NCI-H2107 (cell line): ENCODE measurements at places on chromosomes 2 and 18.

DNA sequence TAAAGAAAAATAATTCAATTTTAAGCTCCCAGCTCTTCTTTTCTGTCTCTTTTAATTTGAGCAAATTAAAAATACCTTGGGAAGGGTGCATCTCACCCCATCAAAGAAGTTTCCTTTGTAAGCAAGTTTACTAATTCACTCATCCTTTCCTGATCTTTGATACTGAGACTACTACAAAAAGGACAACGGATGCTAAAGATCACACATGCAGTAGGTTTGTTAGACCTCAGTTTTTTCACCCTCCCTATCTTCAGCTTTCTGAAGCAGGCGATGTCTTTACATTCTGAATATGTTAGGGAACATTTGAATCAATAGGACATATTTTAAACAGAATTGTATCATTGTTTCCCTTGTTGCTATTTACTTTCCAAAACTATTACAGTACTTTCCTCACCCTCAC, 6.0 kb upstream of the HNRNPLL start:
- DNase-seq: no peak

GRCh38 chr2:219430633-219431615, 3.7 kb upstream of the SPEG start:
- DNase-seq: no peak

GRCh38 chr2:153963256-153963655, 91.5 kb downstream of the GALNT13 start:
- no peak for DNase-seq

GRCh38 chr2:173049831-173050230, 25.8 kb upstream of the MAP3K20 start:
- DNase-seq: no peak

DNA sequence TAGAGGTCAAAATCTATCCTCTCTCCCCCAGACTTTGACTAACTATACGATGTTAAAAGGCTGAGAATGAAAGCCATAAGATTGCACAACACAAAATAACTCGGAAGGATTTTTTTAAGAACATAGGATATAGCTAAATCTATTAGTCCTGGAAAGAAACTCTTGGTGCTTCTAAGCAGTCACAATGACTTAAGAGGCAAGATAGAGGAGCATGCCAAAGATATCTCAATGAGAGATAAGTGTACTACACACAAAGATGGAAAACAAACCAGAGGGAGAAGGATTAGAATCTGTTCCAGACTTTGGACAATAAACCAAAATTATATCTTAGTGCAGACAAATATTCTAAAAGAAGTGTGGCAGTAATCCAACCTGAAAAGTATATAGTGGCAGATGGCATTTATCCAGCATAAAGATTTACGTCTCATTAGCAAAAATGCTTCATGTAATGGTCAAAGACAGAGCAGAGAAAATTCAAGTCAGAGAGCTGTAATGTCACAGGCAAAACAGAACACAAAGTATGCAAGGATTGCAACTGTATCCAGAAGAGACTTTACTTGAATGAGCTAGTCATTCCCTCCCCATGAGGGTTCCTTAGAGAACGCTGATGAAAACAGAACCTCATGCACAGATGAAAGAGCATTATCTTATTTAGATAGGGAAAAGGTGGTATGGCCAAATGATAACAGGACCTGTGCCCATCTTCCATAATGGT, 28.8 kb upstream of the EVA1A start:
- no peak for DNase-seq

DNA sequence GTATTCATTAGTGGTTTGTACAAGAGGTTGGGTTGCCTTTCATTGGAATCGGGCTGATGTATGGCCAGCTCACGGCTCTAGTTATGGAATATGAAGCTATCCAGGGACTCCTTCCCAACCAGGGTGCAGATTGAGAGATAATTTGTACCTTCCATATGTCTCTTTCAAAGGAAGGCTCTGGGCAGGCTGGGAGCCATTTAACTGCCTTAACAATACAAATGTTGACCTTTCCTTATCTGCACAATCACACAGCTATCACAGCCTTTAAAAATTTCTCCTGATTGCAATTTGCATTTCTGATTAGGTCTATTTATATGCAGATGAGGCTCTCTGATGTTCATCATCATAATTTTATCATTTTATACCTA, 58.7 kb downstream of the MYO3B start:
- DNase-seq: no peak

DNA sequence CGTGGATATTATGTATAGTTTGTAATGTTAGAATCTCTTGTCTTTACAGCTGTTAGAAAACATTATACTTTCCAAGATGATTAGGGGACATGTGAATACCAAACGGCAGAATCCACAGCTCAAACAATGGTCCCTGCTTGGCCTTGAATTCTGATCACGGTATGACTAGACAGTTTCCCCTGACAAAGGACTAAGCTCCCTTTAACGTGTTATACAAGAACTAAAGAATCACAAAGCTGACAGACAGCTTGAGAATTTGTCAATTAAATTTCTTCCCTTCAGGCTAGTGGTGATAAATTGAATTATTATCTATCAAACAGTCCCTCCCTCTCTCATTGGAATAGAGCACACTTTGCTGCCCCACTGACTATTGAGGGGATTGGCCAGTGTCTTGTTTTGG, 359.2 kb upstream of the ID2 start:
- DNase-seq: no peak

DNA sequence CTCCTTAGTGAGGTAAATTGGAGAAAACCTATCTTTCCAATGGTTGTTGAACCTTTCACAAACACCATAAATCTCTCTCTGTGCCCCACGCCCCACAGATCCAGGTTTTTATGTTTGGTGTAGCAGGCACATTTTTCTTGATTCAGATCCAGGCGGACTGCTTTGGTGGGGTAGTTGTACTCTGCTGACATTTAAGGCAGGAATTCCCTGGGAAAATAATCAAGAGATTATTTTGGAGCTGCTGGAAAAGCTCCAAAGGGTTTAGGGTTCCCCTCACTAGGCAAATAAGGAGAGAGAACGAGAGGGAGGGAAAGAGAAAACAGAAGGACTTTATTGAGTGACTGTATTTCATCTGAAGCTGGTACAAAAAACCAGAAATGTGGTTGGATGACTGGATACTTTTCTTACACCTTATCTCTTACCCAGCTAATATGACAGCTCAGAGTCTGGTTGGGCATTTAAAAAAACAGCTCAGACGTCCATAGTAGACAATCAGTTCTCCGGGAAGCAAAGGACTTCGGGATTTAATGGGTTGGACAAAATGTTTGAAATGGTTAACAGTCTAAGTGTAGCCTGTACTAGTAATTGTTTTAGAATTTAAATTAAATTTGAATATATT, 3.6 kb upstream of the AQP4 start:
- DNase-seq: no peak

- no peak for DNase-seq
These were observed 72.5 kb downstream of the GPR39 start for GRCh38 chr2:132489150-132489549.

- DNase-seq: no peak
These were observed 66.9 kb downstream of the ACVR1 start for GRCh38 chr2:157809212-157809611.

- no peak for DNase-seq
These were observed 39.4 kb downstream of the BMP10 start for GRCh38 chr2:68831686-68832232.

DNA sequence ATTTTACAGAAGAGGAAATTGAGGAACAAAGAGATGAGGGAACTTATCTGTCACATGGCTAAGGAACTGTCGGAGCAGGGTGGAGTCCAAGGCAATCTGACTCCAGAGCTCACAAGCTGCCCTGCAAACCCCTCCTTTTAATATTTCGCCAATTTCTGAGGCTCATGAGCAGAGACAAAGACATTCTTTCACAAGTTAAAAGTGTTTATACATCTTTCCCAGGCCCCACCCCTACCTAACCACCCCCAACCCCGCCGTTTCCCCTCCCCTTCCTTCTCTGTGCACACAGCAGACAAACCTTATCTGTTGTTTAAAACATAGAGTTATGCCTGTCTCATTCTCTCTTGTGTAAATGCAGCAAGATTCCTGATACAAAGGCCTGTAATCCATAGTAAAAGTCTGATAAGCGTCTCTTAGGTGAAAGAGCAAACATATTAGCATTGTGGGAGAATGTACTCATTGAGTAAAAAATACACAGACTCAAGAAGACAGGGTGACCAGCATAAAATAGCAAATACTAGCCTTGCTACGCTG, 44.3 kb downstream of the EPHA4 start:
- DNase-seq: no peak

DNA sequence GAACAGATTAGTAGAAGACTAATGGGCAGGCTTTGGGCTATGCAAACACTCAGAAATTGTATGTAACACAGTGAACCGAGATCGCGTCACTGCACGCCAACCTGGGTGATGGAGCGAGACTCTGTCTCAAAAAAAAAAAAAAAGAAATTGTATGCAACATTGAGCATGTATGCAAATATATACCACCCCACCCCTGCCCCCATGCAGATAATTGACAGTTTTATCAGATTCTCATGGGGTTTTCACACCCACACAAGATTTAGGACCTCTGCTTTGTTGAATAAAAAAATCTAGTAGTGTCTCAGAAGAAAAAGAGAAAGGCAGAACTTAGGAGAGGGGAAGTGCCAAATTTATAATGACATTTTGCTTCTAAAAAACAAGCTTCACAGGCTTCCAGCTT, 131.6 kb upstream of the FN1 start:
- DNase-seq: no peak

DNA sequence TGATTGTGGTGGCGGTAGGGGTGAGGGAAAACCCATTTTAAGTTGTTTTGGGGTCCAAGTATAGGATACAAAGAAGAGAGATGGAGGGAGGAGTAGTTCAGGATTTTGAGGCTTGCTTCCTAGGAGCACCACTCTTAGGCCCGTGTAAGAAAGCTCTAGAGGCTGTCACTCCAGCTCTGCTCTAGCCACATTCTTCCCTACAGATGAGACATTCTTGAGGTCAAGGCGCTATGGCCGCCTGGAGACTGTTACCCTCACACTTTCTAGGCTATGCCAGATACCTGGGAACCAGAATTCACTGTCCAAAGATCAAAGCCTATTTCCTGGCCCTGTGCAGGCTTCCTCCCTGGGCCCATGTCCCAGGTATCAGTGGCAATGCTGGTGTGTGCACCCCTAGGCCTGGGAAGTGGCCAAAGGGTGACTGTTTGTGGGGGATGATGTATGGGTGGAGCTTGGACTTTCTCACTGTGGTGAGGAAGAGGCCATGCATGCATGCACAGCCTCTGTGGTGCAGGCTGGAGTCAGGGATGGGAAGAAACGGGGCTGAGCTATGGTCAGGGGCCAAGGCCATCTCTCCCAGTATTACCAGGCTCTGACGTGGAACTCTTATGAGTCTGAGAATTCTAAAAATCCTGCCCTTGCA, 7.0 kb upstream of the TTL start:
- DNase-seq: no peak

GRCh38 chr2:156483741-156484173, 47.6 kb downstream of the GPD2 start:
- no peak for DNase-seq

GRCh38 chr2:148534416-148535204, 109.9 kb upstream of the EPC2 start:
- DNase-seq: no peak

DNA sequence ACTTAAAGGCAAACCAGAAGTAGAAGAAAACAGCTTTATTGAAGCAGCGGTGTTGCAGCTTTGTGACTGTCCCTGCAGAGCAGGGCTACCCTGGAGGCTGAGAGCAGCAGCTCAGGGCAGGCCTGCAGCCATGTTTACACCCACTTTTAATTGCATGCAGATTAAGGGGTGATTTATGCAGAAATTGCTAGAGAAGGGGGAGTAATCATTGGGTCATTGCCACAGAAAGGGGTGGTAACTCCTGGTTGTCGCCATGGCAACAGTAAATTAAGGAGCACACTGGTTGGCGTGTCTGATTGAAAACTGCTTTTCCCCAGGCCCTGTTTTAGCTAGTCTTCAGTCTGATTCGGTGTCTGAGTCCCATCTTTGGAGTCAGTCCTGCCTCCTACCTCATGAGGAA, 195.4 kb upstream of the HDAC4 start:
- no peak for DNase-seq

GRCh38 chr2:191013682-191013931, 364 bp downstream of the STAT1 start:
- no peak for DNase-seq

DNA sequence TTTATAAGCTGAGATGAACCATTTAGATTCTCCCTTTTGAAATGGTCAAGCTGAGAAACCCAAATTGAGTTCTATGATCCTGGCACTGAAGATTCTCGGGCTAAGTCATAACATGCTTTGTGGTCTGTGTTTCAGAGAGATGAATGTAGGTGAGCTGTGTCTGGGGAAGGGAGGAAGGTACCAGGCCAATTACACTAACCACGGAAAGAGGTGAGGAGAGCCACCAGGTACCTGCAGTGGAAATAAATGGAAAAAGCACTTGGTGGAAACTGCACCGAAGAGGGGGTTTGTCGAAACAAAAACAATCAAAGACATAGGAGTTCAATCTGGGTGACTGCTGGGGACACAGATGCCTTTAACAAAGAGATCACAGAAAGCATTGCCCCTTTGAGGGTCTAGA, 963 bp upstream of the MRPL44 start:
- DNase-seq: no peak

- no peak for DNase-seq
These were observed 63.5 kb downstream of the CYB5A start for GRCh38 chr18:74228312-74228711.

- no peak for DNase-seq
These were observed 115.1 kb upstream of the GPC1 start for GRCh38 chr2:240320204-240320993.

DNA sequence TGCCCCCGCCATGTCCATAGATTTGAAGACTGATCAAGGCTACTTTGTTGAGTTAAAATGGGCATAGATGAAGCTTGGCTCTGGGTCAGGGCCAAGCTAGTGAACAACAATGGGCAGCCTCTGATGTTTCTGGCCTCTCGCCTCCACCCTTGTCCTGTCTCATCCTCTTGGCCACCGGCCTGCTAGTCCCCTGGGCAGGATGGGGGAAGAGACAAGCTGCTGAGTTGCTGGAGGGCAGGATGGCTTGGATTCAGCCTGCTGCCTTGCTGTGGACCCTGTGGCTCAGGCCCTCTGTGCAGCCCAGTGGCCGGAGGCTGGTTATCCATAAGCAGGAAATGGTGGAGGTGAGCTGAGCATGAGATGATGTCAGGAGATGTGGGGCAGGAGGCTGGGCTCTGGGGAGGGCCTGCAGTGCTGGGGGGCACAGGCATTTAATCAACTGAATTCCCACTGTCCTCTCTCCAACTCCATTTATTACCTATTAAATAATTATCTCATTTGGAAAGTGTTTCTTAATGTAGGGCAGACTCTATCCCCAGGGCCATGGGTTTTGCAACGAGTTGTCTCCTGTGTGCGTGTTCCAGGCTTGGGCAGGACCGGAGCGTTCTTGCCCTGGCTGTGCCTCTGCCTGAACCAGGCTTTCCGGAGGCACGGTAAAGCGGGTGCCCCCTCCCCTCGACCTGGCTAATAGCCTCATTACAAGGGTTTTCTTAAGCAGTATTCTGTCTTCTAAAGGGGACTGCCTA, 122.9 kb downstream of the GLI2 start:
- no peak for DNase-seq

GRCh38 chr2:222707689-222708273, 36.3 kb downstream of the MOGAT1 start:
- DNase-seq: no peak

GRCh38 chr2:231720987-231721966, 13.0 kb downstream of the PTMA start:
- DNase-seq: no peak
